Fibroblast of villous mesenchyme (primary cell): ENCODE measurements at places on chromosomes 2 and 18.

DNA sequence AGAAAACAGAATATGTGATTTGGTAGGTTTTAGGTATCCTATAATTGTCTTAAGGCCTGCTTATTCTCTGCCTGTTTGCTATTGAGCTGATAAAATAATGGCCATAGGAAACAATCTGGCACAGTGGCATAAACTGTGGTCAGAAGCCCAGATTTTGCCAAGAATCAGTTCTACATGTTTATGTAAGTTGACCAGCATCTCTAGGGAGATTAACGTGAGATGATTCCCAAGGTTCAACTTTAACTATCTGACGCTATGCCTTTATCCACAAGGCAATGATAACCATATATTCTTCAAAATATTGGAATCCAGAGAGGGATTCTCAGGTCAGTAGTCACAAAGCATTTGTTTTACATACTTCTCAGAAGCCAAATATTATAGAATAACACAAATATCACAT lies 25.6 kb downstream of the AP1S3 start:
- peak; percentile 44 for DNase-seq

- DNase-seq: no peak
These were observed 13.5 kb upstream of the GLI2 start for GRCh38 chr2:120722246-120722567.

DNA sequence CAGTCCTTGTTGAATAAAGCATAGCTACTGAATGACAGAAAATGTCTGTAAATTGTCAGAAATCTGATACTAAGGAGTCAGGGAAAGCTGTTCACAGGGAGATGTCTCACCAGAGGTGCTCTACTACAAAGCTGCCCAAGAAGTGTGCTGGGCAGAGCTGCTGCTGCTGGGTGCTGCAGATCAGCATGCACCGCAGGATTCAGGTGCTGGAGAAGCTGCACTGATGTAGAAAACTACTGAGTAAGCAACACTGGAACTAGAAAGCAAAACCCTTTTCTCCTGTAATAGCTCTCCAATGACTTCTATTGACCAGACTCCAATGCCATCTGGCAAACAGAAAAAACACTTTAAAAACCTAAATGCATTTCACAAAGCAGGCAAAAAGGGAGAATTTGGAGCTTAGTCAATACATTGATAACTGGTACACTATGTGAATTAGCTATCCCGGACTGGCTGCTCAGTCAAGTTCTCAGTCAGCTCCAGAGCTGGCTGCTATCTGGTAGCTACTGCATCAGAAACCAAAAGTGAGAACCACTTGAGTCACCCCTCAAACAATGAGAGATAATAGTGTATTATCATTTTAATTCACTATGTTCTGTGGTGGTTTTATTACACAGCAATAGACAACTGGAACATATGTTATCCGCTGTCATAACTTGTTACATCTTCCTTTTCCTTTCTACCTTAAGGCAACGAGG lies 493.1 kb downstream of the CPS1 start:
- DNase-seq: no peak

DNA sequence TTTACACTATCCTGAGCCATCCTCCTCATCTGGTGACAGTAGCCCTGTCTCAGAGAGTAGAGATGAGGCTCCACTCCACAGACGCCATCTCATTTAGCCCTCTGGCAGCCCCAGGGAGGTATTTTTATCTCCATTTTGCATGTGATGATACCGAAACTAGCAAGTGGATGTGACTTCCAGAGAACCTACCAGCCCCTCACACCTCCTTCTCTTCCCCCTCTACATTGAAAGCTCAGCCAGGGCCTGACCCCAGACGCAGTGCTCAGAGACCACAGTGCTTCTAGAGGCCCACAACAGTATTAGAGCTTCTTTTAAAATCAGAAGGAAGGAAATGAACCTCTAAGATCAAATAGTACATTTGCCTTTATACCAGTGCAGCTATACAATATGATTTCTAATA lies 8.3 kb downstream of the GYPC start:
- DNase-seq: no peak

GRCh38 chr2:42879121-42879705 lies 86.8 kb upstream of the HAAO start:
- DNase-seq: no peak

- no peak for DNase-seq
These were observed 102.7 kb upstream of the PTPRM start for GRCh38 chr18:7464245-7464966.

DNA sequence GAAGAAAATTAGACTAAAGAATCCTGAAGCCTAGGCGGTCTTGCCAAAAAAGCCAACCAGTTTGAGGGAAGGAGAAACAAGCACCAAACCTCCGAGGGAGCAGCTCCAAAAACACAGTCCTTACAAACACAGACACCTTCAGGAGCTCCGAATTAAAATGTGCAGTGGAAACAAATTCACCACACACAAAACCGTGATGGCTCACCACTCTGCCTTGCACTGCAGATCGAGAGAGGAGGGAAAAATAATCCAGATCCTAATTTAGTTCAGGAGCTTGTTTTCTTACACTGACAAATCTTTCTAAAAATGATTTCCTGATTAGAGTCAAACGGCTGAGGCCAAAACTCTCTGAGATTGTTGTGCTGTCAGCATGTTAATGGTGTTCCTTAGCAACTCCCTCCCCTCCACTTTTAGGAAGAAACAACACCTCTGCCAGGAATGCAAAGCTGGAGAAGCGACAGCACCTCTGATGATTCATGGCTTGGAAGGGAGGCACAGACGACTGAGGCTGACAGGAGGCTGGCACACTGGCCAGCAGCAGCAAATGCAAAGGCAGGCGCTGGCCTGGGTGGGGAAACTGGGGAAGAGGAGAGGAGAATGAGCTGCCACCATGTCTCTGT lies 249.4 kb upstream of the KLHL29 start:
- DNase-seq: no peak

GRCh38 chr2:63104482-63104881 lies 53.9 kb downstream of the OTX1 start:
- DNase-seq: no peak

GRCh38 chr2:191114403-191114886 lies 36.3 kb downstream of the STAT4 start:
- peak; percentile 48 for DNase-seq

DNA sequence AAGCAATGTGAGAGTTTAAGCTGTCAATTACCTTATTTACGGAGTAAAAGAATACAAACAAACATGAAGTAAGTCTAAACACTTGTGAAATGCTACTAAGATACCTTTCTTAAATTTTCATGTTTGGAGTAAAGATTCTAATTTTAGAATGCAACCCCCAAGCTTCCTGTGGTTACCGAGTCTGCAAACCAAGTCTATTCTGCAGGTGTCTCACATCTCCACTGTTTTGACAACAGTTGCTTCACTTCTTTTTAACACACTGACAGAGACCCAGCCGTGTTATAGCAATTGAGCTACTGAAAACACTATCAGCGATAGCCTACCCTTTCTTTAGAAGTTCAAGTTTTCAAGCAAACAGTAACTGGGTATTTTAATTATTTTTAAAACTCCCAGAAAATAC lies 608.3 kb downstream of the ERBB4 start:
- no peak for DNase-seq

DNA sequence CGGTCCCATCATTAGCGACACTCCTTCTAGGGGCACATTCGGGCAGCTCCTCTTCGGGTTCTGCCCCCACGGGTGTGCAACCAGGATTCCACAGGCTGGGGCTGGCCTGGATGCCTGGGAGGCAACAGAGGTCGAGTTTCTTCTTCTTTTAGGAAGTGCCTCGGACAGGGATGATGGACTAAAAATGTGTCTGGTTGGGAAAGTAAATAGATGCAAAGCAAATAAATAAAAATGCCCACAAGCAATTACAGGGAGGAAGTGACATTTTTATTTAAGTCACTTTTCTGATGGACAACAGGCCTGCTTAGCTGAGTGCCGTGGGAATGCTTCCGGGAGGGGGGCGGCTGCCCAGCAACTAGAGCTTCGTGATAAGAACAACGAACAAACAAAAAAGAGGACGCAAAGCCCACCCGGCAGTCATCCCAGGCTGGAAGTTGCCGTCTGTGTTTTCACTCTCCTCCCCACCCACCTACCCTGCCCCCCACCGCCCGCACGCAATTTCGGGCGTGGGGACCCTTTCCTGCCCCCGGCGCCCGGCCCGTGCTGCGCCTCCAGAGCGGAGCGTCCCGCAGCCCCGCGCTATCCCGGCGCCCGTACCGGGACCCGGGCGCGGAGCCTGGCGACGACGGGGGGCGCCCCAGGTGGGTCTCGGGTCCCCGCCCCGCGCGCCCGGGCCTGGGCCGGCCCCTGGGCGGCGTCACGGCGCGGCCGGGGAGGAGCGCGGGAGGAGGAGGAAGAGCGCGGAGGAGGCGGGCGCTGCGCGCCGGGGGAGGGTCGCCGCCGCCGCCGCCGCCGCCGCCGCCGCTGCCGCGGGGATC lies 412 bp upstream of the NCK2 start:
- DNase-seq: peak; percentile 60

DNA sequence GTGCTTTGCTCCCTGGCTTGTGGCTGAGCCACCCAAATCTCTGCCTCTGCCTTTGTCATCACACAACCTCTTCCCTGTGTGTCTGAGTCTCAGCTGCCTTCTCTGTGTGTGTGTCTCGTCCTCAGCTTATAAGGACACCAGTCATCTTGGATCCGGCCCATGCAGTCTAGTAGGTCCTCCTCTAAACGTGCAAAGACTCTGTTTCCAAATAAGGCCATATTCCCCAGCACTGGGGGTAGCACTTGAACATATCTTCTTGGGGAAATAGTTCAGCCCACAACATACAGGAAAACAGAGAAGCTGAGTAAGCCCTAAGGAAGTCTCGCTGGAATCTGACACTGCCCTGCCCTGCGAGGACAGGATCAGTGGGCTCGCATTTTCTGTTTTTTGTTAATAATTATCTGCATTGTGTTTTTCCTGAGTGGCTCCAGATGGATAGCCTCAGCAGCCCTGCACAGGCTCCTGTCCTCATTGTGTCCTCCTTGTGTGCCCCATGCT lies 42.1 kb downstream of the MTCL1 start:
- peak; percentile 81 for DNase-seq

DNA sequence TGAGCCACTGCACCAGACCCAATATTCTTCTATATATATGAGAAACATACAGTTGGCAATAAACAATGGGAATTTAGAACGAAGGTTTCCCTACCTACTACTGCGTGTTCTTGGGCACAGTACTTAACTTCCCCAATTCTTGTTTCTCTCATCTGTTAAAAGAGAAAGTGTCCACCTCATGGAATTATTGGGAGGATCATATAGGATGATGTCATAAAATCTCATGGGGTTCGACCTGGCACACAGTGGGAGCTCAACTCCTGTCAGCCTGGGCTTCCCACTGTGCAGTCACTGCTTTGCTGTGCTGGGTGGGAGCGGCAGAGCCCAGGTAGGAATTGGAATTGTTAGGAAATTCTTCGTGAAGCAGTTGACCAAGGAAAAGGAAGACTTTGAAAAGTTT lies 203.3 kb downstream of the SH3BP4 start:
- no peak for DNase-seq

- no peak for DNase-seq
These were observed 1.3 kb downstream of the TMEM163 start for GRCh38 chr2:134717286-134718022.

- no peak for DNase-seq
These were observed 1.4 kb downstream of the CCL20 start for GRCh38 chr2:227815066-227815465.

DNA sequence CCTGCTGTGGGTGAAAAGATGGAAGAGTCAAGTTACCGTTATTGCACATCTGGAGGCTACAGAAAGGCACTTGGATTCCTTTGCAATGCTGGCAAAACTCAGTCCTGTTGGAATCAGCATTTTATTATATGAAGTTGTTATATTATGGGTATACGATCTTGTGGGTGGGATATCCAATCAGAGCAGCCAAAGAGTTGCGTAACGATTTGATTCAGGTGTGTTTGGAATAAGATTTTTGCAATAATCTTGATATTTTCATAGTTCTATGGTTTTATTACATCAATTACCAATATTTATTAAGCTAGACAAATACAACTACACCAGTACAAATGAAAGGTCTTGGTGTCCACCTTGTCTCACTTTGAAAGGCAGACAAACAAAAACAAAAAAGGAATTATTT lies 57.9 kb upstream of the SOS1 start:
- DNase-seq: no peak

DNA sequence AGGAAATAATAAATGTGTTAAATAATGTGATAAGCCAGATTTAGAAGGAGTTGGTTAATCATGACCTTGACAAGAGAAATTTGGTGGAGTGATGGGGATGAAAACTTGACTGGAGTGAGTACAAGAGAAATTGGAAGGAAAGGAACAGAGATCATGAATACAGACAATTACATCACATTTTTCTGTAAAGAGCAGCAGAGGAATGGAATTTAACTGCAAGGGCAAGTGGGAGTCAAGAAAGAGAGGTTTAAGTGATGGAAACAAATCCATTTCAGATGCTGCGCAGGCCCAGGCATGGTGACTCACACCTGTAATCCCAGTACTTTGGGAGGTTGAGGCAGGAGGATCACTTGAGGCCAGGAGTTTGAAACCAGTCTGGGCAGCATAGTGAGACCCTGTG lies 46.7 kb downstream of the ICA1L start:
- DNase-seq: peak; percentile 43

- no peak for DNase-seq
These were observed 60.0 kb downstream of the SDC1 start for GRCh38 chr2:20164734-20165478.

DNA sequence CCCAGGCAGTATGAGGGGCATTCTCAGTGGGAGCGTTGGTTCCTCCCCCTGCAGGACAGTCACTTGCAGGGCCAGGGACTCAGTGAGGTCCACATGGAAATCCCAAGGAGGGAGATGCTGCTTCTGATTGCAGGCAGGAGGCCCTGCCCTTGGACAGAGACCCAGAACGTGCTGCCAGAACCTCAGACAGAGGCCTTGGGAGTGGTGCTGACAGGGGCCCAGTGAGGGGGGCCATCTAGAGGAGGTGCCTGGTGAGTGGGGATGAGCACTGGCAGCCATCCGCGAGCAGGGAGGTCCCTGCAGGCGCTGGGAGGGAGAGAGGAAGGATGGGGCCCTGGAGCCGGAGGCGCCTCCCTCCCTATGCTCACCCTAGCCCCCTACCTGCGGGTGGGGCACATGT lies 133.1 kb downstream of the DYSF start:
- no peak for DNase-seq

DNA sequence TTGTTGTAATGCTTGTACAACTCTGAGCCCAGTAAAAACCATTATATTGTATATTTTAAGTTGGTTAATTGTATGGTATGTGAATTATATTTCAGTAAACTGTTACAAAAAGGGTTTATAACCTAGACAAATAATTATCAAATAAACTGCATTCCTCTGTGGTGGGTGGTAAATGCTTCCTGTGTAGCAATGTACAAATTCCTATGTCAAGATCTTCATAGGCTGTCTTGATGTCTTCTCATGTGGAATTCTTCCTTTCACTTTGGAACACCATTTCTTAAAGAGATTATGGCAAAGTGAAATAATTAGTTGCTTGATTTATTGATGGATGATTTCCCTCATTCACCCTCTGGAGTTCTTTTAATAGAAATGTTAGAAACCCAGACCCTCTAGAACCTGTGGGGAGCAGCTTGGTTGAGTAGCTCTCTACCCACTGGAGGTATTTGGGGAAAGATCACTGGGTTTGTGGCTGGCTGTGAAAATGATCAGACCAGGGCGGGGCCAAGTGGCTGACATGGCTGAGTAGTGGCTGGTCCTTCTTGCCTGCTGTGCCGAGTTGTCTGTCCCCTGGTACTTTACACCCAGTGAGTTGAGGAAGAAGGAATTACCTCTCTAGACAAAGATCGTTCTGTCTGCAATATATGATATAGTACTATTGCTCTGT lies 22.4 kb upstream of the MGAT5 start:
- peak; percentile 66 for DNase-seq

GRCh38 chr18:58668211-58668610 lies 3.1 kb upstream of the MALT1 start:
- DNase-seq: no peak

- no peak for DNase-seq
These were observed 223.3 kb downstream of the CNTNAP5 start for GRCh38 chr2:124248386-124248785.

GRCh38 chr2:220930271-220931076 lies 641.6 kb downstream of the EPHA4 start:
- peak; percentile 1 for DNase-seq
